ENCODE measurements at places on chromosomes 4 and X. TPM values are rescaled to one million over a fixed set of nuclear protein-coding genes. Genes with fewer than 3 reads are reported as not detected.

TCEAL9 gene
- total RNA-seq, result 53.7 TPM

S100G gene
- not detected for total RNA-seq

KLKB1 gene
- total RNA-seq, result not detected

SRPX2 gene
- 23.8 TPM for total RNA-seq

RTL3 gene
- 0.41 TPM for total RNA-seq

ANXA10 gene
- total RNA-seq, result not detected

SPARCL1 gene
- 1,223 TPM for total RNA-seq

SLAIN2 gene
- 120 TPM for total RNA-seq

DNA sequence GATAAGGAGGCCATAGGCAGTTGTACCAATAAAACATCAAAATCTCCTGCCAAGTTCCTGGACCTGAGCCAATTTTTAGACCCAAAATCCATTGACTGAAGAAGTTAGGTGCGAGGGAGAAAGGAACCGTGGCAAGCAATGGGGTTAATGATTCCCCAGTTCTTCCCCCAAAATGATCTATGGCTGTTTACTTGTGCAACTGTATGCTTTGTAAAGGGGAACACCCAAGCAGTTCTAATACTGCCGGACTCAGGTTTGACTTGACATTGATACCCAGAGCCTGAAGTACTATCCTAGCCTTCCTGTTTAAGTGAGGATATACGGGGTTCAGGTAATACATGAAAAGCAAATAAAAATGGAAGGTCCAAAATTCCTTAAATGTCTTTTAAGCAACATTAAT is 6.7 kb upstream of the EIF4E start:
- no peak for DNase-seq

DNA sequence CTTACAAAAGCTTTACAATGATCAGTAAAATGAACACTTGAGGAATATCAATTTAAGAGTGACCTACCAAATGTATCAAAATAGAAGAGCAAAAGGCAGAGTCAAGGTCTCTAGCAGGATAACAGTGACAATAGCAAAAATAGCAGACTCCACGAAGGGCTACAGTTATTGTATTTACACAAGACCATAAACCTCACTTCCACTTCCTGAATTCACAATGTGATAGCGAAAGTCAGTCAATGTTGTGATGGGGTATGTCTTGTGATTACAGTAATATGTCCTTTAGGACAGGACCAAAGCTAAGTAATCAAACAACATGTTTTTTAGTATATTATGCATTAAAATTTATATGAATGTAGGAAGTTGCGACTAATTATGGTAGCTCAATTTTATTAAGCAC is 139.6 kb downstream of the IQCM start:
- no peak for DNase-seq

DNA sequence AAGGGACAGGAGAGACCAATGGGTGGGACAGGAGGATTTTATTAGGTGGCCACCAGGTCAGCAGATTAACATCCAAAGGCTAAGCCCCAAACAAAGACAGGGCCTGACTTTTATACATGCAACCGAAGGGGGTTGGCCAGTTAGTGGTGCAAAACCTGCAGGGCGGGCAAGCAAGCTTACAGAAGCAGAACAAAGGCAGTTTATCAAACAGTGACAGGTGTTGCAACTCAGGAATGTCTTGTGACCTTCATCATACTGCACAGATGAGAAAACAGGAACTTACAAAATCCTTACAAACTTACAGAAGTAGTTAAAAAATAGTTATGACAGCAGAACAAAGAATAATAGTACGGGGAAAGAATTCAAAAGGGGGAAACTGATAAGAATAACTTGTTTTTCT is 708.1 kb downstream of the GLUD2 start:
- no peak for DNase-seq

DNA sequence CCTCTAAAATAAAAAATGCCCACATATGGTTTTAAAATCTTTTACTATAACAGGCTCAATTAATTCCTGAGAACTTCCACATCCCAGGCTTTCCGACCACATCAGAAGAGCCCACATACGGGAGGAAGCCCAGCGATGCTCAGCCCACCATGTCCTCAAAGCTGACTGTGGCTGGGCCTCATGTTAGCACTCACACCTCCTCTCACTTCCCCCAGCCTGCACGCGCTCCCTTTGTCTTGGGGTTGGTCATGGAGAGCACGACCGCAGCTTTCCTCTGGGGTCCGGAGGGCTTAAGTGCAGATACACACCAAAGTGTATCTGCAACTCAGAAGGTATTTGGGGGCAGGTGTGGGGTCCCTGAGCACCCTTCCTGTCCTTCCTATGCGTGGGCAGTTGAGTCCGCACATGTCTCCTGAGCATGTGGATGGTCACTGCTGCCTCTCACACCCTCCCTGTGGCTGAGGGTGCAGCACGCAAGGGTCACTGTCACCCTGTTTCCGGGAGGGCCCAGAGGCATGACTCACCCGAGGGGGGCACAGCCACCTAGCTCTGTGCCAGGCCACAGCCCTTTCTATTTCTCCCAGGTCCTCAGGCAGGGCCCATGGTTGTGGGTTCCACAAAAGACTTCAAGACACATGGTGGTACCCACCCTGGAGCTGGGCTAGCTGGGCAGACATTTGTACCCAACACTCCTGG is 21.2 kb downstream of the WDR1 start:
- no peak for DNase-seq

DNA sequence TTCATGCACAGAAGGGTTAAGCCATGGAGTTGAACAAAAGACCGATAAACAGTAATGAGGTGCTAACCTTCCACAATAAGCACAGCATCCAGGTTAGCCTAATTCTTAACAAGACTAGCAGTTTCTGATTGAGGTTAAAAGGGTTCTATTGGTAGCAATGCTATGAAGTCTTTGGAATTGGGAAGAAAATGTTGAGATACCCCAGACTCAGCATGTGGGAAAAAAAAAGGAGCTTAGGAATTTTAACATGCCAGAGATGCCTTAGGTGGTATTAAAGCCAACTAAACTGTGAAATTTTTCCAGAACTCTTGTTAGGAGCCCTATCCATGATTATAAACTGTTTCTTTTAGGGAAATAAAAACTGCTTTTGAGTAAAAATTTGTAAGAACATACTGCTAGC is 391.7 kb downstream of the GABRG1 start:
- no peak for DNase-seq

- DNase-seq, result no peak
Observed at GRCh38 chr4:38743866-38744265, 38.9 kb downstream of the TLR10 start.

- peak; percentile 74 for DNase-seq
Observed at GRCh38 chr4:145936997-145937901, 1.4 kb downstream of the ZNF827 start.

GRCh38 chr4:181301735-181302710 is 941.2 kb upstream of the TENM3 start:
- no peak for DNase-seq

DNA sequence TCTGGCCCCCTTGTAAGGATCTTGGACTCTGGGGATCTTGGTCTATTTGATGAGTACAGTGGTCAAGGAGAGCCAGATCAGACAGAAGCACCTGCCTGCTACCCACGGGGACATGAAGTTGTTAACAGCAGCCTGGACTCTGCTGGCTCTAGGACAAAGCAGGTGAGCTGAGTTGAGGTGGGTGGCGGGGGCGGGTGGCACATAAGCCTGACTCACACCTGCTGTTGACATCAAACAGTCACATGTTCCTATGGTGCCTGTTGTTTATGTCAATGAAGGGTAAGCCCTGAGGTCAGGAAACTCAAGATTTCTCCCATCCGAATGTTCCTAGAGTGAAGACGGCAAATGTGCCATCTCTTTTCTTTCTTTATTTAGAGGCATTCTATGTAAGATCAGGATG is 50.1 kb upstream of the CLNK start:
- no peak for DNase-seq

- no peak for DNase-seq
Observed at GRCh38 chr4:76012388-76012801, 5.1 kb upstream of the CXCL9 start.

DNA sequence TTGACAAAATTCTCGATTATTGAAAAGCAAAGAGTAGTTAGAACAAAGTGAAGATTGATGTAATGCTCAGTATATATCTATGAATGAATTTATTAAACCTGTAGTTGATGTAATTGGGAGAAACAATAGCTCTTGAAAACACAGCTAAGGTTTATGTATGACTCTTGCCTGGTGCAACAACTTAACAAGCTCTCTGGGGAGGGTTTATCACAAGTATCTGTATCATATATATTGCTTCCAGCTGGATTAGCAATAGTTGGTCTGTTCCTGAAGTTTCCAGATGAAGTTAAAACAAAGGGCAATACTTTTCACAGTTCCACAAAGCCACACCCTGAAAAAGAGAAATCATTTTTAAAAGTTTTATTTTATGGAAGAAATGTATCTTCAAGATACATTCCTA is 91.4 kb downstream of the ARSJ start:
- no peak for DNase-seq

GRCh38 chrX:40340116-40340515 is 240.7 kb upstream of the ATP6AP2 start:
- DNase-seq, result no peak
